Stimulated activated CD4-positive, alpha-beta T cell treated with anti-CD3 and anti-CD28 coated beads, Interleukin-1b, Interleukin-23, amount 100 ng/mL, for 1 hour (primary cell): ENCODE measurements at places on chromosomes 2 and 18.

DNA sequence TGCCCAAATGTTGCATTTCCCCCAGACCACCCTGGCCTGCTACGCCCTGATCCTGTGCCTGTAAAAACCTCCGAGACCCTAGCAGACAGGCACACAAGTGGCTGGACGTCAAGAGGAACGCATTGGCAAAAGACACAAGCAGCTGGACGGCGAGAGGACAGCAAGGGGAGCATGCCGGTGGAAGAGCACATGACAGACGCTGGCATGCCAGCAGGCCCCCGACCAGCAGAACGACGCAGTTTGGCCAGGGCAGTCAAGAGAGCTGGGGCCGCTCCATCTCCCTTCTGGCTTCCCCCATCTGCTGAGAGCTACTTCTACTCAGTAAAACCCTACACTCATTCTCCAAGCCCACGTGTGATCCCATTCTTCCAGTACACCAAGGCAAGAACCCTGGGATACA lies 42.1 kb downstream of the SAP130 start:
- no peak for DNase-seq

DNA sequence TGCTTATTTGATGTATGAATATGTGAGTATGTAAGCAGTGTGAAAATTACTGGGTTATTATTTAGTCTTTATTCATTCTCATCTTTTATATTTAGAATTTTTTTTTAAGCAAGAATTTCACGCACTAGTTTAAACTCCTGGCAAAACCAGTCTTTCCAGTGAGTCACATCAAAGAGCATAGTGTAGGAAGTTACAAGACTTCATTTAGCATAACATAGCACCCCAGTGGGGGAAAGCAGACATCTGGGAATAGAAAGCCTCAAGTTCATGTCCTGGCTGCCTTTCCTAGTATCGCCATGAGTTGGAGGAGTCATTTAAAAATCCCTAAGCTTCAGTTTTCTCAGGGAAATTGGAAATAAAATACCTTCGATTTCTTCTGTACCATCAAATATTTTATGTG lies 408.3 kb downstream of the NUP35 start:
- DNase-seq: no peak

GRCh38 chr18:48933578-48934414 lies 17.0 kb downstream of the SMAD7 start:
- DNase-seq: no peak

DNA sequence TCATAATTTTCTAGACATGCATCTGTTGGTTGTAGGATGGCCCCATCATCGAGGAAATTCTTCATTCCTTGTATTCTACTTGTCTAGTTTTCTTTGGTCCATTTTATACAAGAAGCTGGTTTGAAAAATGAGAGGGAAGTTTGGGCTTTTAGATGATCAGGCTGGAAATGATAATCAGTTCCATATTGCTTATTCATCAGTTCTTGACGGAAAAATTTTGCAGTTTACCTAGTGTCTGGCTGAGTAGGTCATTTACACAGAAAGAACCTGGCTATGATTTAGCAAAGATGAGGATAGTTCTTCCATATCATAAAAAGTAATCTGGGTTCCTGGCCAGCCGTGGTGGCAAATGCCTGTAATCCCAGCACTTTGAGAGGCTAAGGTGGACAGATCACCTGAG lies 374.9 kb downstream of the LRRTM1 start:
- DNase-seq: no peak

DNA sequence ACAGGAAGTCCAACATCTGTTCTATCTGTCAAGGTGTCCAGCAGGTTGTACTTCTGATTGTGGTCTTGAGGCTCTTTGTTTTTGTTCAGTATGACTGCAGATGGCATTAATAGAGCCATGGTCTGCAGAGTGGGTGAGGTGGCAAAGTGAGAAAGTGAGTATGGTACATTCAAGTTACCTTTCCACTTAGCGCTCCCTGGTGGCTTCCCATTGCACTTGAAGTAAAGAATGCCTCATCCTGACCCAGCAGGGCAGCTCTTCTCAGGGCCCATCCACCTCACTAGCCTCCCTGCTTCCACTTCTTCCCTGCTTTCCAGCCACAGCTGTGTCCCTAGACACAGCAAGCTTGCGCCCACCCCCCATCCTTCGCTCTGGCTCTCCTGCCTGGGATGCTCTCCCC lies 148.0 kb upstream of the ALPP start:
- no peak for DNase-seq

- DNase-seq: no peak
Observed at GRCh38 chr2:55620123-55620779, 2.8 kb upstream of the PPP4R3B start.

DNA sequence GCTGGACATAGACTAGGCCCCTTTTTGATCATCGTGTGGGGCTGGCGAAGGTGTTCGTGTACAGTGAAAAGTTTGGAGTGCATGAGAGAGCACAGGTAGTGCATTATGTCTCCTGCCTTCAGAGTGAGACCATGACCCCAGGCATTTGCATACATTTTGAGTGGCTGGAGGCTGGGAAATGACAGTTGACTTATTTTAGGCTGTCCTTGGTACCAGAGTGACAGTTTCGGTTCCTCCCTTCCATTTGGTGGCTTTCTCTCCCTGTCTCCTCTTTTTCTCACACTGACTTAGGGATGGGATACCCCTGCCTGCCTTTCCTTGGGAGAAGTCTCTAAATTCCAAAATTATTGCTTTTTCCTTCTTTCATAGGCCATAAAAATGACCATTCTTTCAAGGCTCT lies 20.1 kb downstream of the SERPINB12 start:
- no peak for DNase-seq

- DNase-seq: peak; percentile 34
Observed at GRCh38 chr2:173402405-173402974, 47.8 kb downstream of the CDCA7 start.

DNA sequence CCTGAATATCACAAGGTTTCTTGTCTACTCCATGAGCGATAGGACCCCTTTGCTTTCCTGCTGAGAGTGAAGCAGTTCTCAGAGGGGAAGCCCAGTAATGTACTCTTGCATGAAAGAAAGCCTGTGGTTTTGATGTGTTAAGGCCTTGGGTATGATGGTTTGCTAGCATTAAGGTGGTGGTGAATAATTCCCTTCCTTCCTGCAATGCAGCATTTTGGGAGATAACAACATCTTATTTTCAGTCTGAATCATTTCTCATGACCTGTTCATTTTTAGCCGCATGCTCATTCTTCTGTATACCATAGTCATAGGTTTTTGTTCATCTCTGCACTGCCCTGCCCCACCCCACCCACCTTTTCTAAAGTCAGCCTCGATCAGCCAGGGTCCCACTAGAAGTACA lies 66.2 kb downstream of the HNMT start:
- no peak for DNase-seq

DNA sequence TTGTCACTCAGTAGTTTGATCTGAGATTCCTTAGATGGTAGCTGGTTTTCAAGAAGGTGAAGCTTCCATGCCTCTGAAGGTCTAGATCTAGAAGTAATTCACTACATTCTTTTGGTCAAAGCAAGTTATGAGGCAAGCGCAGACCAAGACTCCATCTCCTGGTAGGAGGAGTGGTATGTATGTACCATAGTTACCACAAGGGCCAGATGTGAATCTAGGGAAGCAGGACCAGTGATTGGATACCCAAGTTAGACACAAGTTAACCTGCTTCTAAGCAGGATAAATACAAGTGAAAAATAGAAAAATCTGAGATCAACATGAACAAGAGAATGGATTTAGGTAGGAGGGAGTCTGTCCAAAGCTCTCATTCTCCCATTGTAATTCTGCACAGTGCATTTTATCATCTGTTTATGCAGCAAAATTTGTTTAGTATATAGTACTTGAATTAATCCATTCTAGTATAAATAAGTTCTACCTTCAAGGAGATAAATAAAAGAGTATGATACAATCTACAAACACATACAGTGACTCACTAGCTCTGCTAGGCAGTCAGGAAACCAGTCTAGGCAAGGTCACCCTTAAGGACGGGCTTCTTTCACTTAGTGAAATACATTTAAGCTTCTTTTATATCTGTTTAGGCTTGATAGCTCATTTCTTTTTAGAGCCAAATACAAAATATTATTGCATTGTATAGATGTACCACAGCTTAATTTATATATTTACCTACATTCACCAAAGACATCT lies 14.2 kb upstream of the DOCK10 start:
- DNase-seq: no peak

DNA sequence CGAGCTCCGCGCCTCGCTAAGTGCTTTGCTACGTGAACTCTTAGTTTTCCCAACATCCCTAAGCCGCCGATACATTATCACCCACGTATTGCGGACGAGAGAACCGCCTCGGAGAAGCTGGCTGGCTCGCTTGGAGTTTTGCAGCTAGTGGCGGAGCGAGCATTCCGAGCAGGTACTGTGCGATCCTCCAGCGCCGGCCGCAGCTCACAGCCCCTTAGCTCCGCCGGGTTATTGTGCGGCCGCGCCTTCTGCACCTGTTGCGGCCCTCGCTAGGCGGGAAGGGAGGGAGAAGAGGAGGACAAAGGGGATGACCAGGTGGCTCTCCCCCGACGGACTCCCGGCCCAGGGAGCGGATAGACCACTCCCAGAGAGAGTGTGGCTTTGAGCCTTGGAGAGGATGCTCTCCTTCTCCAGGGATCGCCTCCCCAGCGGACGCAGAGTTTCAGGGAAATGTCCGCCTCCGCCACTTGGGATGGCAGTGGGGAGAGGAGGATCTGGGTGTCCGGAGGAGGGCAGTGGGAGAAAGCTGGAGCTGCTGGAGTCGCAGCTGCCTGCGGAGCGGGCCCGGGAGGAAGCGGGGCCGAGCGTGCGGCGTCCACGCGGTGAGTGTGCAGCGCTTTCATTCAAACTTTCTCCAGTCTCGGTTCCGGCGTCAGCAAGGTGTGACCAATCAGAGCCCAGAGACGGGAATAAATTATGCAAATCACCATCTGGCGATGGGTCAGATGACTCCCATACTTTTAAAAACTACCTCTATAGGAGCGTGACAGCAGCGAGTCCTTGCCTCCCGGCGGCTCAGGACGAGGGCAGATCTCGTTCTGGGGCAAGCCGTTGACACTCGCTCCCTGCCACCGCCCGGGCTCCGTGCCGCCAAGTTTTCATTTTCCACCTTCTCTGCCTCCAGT lies at the start of gene LIPG:
LIPG (plus strand) TSS at position 769 of the 905 bp plus-strand sequence. CDS start 252 bp downstream, outside the sequence.
- DNase-seq: no peak

DNA sequence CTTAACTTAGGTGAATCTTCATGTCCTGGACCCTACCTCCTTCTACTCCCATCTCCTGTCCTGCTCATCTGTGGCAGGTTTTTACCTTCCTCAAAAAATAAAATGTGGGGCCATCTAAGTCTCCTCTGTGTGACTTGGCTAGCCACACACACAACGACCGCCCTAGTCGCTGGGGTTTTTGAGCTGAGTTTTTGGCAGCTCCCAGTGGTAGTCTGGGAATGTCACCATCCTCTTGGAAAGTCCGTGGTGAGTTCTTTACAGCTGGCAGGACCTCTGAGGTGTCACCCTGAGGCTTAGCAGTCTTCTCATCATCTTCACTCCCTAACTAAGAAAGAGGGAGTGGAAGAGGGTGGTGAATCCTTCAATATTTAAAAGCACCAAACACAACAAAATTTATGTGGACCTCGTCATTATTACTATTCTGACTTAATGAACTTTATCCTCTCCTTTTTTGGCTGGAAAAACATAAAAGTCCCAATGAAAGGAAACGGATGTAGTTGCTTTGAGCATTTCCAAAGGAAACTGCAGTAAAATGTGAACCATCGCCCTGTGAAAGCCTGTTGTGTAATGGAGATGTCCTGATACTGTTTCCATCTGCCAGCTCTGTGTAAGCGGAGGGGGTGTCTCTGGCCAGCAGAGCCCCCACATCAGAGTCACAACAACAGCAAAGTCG lies 78.6 kb downstream of the VAPA start:
- no peak for DNase-seq

- DNase-seq: no peak
Observed at GRCh38 chr2:30026091-30027055, 105.0 kb upstream of the ALK start.

DNA sequence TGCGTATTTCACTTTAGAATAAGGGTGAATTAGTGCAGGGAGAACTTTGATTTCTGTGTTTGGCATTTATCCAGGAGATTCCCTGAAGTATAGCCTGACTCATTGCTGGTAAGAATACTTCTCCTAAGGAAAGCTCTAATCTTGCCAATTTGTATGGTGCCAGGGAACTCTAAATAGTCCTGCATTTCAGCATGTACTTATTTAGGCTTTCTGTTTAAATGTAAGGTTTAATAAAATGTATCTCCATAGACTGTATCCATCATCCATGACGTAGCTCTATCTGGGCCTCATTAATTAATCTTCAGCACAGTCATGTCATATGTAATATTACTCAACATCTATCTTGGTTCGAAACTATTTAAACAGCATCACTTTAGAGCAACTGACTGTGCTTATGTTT lies 127.7 kb downstream of the DOK6 start:
- no peak for DNase-seq

DNA sequence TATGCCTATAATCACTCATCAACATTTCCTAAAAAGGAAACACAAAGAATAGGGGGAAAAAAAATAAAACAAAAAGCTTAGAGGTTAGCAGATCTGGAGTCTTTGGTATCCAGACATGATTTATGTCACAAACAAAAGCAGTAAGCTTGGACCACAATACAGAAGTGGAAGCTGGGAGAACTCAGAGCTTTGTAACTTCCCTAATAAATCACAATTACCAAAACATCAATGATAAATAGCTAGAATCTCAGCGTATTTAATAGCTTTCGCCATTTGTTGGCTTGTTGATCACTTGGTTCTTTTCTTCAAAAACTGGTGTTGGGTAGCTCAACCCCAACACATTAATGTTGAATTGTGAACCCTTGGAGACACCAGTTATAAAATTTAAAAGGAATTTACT lies 392.5 kb downstream of the IRS1 start:
- no peak for DNase-seq

GRCh38 chr2:171348056-171348455 lies 85.7 kb downstream of the METTL8 start:
- no peak for DNase-seq

- DNase-seq: no peak
Observed at GRCh38 chr2:203451011-203451410, 84.1 kb downstream of the RAPH1 start.

DNA sequence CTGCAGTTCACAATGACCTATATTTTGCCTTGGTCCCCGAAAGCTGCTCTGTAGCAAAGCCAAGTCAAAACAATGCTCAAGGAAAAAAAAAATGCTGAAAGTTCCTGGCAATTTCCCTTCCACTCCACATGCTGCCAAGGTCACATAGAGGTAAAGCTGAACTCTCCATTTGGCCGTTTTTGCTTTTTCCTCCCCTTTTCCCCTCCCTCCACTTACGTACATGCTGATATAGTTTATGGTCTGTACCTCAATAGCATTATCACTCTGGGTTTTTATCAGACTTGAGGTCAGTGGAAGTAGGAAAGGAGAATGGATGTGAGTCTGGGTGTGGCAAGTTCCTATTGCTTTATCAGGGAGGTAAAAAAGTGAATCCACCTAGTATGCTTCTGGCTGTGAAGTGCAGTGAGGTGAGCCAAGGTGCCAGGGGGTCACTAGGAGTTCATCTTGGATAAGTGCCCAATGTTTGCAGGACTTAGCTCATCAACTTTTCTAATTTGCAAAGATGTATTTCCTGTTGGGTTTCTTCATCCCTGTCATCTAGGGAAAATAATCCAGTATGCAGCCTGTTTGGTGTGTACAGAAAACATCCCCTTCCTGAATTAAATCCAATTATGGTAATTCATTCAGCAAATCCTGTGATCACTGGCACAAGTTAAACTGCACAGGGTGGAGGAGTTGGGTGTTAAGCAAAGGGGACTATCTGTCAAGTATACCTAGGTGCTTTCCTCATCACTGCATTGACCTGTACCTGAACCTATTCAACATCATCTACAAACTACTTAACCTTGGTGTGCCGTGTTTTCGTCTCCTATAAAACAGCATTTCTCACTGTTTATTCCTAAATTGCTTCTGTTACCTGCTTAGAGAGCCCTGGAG lies 124.3 kb upstream of the CYP26B1 start:
- no peak for DNase-seq

GRCh38 chr2:149727927-149728326 lies 140.4 kb upstream of the MMADHC start:
- no peak for DNase-seq
